ENCODE measurements at places on chromosomes 12 and 14.

GRCh38 chr12:110137786-110138185, 13.6 kb downstream of the IFT81 start:
- DNase-seq: no peak

GRCh38 chr12:93524386-93525133, 47.9 kb upstream of the SOCS2 start:
- DNase-seq: no peak

DNA sequence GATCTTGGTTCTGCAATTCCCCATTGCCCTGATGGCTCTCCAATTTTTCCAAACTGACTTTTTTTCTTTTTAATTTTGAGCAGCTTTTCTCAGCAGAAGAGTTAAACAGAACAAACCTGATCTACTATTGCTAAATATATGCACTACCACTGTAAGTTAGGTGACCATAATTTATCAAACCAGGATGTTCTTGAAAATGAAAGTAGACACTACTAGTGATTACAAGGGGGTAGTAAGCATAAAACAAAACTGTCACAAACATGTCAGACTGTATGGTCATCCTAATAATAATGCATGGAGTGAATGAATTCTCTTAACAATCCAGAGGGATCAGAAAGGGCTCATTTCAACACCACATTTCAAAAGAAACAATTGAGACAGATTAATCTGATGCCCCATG, 183.0 kb upstream of the FOXN3 start:
- DNase-seq: no peak

DNA sequence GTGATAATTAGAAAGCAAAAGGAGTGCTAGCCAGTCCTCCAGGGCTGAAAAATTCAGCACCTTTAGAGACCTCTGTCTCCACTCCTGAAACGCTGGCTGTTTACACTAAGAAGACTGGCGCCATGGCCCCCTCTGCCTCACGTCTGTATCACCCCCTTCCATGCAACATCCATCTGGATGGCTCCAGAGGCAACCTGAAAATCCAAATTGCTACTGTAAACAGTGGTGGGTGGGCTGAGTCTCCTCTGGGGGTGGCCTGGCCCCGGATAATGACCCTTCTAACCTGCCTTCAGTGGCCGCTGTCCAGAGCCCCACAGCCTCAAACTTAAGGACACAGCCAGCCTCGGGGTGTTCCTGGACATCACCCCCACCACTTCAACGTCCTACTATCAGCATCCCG, 1.4 kb downstream of the PRKD1 start:
- DNase-seq: no peak

GRCh38 chr12:129127211-129127610, 273.9 kb downstream of the GLT1D1 start:
- no peak for DNase-seq

DNA sequence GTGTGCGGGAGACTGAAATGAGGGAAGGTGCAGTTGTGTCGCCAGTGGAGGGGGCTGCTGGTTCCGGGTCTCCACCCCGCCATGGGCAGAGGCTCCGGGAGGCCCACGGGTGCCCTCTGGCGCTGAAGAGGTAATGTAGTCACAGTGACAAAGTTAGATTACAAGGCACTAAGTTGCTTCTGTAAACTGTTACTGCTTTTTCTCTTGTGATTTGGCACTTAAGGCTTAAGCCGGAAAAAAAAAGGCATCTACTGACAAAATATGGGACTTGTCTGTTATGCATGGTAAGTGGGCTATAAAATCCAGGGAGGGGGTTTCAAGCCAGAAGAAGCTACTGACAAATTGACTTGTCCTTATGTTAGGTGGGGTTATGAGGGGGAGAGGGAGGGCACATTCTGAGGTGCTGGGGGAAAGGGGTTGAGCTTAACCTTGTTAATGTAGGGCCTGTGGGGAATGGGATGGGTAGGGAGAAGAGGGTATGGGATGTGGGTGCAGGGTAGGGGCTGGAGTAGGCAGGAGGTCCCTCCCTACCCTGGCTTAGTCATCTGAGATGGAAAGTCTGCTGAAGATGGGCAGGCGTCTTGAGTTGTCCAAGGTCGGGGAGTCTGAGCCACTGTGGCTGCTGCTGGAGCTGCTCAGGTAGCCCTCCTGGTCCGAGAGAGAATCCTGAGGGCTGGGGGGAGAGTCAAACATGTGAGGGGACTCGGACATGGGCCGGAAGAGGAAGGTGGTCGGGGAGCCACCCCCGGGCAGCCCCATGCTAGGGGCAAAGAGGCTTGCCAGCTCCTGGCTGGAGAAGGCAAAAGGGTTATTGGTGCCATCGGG, 3.7 kb downstream of the ZFP36L1 start:
- DNase-seq: no peak

- DNase-seq: no peak
Measured at GRCh38 chr12:3119756-3120601, 42.8 kb downstream of the TSPAN9 start.

DNA sequence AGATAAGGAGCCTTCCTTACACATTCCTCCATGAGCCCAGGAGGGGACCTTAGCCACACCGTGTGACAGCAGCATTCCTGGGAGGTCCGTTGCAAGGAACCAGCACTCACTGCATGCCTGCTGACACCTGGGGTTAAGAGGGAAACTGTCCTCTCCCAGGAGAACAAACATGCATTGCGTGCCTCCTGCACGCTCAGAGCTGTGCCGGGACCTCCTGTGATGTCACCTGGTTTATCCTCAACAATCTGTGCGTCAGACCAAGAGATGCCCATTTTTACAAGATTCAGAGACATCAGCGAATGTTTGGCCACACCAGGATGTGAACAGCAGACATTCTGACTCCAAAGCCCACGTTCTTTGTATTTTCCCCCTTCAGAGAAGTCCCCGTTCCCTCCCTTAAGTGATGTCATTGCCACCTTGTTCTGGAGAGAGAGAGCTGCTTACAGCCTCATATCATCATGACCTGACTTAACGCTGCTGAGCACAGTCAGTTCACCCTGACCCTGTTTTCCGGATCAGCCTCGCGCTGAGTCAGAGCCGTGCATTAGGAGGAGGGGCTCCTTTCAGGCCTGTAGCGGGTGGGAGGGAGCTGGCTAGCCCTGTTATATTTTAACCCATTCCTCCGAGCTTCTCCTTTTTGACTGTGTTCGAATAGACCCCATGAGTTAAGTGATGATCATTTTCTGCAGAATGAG, 36.2 kb downstream of the TMEM120B start:
- DNase-seq: no peak

- DNase-seq: peak; percentile 62
Measured at GRCh38 chr12:126926023-126926594, 1340.9 kb upstream of the TMEM132C start.

GRCh38 chr12:12788675-12789368, 3.4 kb downstream of the APOLD1 start:
- peak; percentile 84 for DNase-seq

DNA sequence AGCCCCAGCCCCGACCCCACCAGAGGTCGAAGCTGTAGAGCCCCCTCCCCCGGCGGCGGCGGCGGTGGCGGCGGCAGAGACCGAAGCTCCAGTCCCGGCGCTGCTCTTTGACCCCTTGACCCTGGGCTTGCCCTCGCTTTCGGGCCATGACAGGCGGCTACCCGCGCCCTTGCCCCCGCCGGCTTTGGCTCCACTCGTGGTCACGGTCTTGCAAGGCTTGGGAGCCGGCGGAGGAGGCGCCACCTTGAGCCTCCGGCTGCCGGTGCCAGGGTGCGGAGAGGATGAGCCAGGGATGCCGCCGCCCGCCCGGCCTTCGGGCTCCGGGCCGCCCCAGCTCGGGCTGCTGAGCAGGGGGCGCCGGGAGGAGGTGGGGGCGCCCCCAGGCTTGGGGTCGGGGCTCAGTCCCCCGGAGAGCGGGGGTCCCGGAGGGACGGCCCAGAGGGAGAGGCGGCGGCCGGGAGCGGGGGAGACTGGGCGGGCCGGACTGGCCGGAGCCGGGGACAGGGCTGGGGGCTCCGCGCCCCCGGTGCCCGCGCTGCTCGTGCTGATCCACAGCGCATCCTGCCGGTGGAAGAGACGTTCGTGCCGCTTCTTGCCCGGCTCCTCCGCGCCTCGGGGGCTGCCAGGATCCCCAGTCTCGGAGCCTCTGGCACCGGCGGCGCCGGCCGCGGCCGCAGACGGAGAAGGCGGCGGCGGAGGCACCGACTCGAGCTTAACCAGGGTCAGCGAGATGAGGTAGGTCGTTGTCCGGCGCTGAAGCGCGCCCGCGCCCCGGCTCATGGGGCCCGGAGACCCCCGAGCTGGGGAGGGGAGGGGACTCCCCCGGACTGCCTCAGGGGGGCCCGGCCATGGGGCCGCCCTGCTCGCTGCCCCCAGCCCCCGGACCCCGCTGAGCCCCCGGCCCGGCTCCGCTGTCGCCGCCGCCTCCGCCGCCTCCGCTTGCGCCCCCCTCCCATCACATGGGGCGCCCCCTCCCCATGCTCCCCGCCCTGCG, 778 bp downstream of the AGAP2 start:
- no peak for DNase-seq

- DNase-seq: no peak
Measured at GRCh38 chr14:58098507-58098906, 53.5 kb downstream of the ARMH4 start.

DNA sequence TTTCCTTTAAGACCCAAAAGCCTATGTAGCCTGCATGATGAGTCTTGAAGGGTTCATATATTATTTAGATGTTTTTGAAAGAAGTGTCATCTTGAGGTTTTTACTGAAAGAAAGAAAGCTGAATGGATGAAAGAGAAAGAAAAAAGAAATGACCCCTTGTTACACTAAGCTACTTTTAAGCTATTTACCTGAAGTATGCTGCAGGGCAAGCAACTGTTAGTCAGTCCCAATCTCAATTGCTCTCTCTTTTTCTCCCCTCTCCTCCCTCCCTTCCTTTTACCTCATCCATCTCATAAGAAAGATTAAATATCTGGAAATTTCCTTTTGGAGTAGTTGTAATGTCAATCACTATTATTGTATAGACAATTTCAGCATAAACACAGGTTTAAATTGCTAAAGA, 512.4 kb downstream of the TMTC2 start:
- no peak for DNase-seq

- DNase-seq: no peak
Measured at GRCh38 chr12:67446716-67447115, 177.6 kb downstream of the CAND1 start.

DNA sequence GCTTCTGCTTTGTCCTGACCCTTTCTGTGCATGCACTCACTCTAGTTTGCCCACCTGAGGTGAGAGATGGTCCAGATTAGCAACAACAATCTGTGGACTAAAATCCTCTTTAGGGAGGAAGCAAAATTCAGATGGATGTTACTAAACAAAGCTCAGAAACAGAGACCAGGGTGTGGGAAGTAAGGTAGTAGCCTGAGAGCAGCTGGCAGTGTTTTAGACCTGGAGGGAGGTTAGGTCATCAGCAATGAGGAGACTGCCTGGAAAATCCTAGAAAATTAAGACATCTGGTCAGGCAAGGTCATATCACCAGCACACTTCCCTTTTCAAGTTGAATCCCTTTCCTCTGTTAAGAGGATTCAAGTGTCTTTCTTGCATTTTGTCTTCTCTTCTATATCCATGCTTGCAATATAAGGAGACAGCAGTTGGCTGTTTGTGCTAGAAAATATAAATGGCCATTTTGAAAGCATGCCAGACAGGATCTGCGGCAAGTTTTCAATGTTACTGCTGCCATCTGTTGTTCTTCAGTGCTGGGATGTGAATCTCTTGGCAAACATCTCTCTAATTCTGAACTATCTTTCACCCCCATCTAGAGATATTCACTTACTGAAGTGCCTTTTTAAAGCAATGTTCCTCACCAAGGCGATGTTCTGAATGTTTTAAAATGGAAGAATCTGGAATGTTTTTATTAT, 266.4 kb downstream of the NAV3 start:
- no peak for DNase-seq

DNA sequence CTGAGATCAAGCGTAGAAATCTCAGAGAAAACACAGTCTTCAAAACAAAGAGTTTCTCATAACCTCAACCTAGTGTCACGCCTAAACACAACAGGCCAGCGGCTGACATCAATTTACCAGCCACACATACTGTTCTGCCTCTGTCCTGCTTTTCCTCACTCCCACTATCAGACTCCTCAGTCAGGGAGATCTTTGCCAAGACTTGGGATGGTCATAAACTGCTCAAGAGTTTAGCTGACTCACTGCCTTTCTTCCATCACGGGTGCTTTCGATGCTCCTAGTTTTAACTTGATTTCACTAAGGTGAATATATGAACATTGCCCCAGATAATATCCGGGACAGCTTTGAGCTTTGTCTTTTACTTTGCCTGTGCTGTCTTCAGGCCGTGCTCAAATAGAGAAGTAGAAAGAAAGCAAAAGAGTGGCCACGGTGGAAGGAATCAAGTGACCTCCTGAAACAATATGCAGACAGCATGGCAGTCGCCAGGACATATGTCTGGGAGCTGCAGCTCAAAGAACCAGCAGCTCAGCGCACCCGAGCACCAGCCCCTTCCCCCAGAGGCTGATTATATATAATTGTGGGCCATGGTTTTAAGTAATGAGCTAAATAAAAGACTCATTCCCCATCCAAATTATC, 12.1 kb downstream of the MDM1 start:
- DNase-seq: no peak

- no peak for DNase-seq
Measured at GRCh38 chr12:65511912-65512311, 233.4 kb downstream of the MSRB3 start.

DNA sequence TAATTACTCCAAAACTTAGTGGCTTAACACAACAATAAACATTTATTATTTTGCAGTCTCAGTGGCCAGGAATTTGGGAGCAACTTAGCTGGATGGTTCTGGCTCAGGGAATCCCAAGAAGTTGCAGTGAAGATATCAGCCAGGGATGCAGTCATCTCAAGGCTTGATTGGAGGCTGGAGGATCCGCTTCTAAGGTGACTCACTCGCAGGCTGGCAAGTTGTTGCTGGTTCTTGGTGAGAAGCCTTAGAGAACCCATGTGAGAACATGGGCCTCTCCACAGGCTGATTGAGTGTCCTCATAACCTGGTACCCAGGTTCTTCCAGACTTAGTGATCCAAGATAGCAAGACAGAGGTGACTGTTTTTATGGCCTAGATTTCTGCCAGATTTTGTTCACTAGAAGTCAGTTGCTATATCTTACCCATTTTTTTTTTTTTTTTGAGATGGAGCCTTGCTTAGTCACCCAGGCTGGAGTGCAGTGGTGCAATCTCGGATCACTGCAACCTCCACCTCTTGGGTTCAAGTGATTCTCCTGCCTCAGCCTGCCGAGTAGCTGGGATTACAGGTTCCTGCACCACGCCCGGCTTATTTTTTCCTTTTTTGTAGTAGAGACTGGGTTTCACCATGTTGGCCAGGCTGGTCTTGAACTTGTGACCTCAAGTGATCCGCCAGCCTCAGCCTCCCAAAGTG, 32.5 kb downstream of the BRMS1L start:
- DNase-seq: no peak

GRCh38 chr12:41289501-41289900, 101.4 kb downstream of the PDZRN4 start:
- no peak for DNase-seq

- DNase-seq: no peak
Measured at GRCh38 chr12:12872139-12872933, 19.0 kb upstream of the GPRC5A start.

DNA sequence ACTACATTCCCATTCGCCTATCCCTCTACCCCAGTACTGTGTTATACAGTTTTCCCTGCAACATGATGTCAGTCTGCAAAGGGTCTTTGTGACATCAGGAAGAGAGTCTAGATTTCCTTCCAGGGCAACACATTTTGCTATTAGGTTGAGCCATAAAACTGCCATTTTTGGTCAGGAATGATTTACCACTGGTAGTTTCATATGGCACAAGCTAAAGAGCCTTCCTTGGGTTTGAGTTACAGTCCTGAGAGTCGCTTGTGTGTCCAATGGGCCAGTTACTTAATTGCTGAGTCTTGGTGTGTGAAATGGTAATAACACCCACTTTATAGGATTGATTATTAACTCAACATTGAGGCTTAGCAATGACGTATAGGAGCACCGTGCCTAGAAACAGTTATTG, 22.6 kb upstream of the AMIGO2 start:
- no peak for DNase-seq

All from MM.1S (cell line).